ENCODE measurements at places on chromosomes 1 and 21.

DNA sequence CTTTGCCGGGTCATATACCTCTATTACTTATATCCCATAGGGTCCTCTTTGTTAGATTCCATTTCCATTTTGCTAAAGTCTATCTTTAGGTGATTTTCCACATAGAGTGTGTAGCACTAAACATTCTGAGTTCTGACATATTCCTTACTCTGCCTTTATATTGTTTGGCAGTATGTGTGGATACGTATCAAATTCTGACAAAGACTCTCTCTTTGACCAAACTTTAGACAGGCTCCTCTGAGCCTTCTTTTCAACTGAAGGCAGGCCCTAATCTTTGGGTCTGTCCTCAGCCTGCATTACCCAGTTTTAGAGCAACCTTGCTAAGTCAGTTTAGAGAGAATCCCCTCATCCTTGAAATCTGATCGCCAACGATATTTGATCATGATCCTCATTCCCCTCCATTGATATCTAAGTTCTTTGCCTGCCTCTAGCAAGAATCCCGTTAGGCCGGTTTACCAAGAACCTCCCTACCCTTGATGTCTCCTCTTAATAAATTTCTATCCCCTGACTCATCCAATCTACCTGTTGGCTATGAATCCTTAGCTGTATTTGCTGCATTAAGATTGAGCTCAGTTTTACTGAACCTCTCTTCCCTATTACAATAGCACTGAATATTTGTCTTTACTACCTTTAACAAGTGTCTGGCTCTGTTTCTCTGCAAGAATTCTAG lies 10.4 kb upstream of the PPT1 start:
- no peak for DNase-seq

DNA sequence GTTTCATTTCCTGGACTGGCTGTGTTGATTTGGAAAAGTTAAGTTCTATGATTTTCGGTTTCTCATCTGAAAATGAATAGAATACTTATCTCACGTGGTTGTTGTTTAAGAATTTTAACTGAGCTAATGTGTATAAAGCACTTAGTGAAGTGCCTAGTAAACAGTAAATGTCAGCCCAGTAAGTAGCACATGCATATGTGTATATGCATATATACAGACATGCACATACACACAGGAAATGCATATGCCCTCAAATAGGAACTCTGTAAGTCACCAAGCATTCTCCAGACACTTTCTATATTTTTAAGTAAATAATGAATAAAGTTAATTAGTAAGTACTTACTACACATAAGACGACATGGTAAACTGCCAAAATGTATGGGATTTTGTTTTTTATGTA lies 128.6 kb downstream of the CLEC20A start:
- no peak for DNase-seq

GRCh38 chr21:45456584-45457160 lies 51.7 kb downstream of the COL18A1 start:
- no peak for DNase-seq

DNA sequence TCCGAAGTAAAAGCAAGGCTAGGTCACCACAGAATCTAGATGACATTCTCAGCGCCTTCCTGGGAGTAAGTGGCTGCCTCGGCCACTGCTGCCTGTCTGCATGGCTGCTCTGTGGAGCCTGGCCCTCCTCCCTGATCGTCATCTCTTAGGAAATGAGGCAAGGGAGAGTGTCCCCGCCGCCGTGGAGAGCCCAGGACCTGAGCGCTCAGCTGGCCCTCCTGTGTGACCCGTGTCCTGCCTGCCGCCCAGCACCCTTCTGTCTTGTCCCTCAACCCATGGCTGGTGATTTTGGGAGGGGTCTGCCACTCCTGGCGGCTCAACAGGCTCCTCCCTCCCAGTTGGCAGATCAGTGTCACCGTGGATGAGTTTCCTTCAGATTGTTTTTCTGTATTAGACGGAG lies 156.4 kb upstream of the COL6A1 start:
- no peak for DNase-seq

GRCh38 chr1:201637282-201638079 lies 98.6 kb downstream of the NAV1 start:
- no peak for DNase-seq

GRCh38 chr1:101905283-101905835 lies 91.4 kb downstream of the OLFM3 start:
- DNase-seq, result no peak

- no peak for DNase-seq
Measured at GRCh38 chr1:245279346-245279745, 124.6 kb downstream of the KIF26B start.

GRCh38 chr1:41407664-41408252 lies 46.5 kb downstream of the FOXO6 start:
- DNase-seq, result no peak

DNA sequence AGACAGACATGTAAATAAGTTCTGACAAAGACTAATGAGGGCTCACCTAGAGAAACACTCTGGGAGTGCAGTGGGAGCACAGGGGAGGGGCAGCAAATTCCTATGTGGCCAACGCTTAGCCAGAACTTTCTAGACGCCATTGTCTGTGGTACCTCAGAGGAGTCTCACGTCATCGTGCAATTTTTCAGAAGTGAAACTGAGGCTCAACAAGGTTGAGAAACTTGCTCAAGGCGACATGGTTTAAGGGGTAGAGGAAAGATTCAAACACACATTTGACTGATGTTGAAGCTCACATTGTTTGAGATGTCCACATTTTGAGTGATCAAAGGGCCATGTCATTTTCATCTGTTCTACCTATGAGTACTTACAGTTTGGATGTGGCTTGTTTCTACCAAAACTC lies 152.6 kb upstream of the LMO4 start:
- DNase-seq, result no peak

DNA sequence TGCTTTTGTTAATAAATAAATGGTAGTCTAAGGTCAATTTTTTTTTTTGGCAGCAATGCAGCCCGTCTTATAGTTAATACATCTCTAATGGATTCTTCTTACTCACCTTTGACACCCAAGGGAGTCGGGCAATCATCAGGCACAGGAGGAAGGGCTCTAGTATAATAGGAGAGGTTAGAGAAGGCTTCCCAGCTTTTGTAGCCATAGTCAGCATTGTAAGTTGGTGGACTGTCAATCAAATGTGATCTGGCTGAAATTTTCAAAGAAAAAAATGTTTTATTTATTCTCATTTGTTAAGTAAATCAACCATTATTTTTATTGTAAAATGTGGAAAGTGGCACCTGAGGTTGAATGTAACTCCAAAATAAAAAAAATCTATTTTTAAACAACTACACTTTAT lies 2.1 kb downstream of the PTGS2 start:
- DNase-seq, result no peak

- DNase-seq, result no peak
Measured at GRCh38 chr1:79380078-79380477, 373.5 kb upstream of the ADGRL4 start.

- DNase-seq, result no peak
Measured at GRCh38 chr1:228218513-228219244, 10.8 kb downstream of the OBSCN start.

DNA sequence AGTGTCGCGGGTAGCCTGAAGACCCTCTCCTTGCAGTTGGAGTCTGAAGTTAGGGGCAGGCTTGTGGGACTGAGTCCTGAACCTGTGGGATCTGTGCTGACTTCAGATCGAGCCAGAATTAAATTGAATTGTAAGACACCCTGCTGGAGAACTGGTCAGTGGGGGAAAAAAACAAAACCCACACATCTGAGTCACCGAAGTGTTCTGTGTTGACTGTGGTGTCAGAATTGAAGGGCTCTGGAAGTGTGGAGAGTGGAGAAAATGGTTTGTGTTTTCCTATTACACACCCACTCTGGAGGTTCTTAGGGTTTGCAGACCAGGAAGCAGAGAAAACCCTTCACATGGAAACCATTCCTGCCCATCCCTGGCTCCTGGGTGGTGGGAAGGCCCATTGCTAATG lies 209.5 kb upstream of the GALNT2 start:
- DNase-seq, result no peak

- no peak for DNase-seq
Measured at GRCh38 chr1:198160222-198160621, 3.4 kb downstream of the NEK7 start.

DNA sequence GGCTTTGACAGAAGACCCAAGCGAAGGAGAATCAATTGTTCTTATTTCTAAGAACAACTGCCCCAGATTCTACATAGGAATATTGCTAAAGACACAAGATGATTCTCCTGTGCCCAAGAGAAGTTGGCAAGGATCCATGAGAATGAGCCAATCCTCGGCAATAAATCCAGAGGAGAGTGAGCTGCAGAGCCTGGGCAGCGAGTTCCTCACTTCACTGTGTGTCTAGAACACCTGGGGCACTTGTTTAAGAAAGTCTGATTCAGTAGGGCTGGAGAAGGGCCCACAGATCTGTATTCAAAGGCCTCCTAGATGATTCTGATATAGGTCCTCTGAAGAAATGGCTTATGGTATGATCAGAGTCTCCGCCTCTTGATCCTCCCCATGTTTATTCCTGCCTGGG lies 31.8 kb downstream of the GADD45A start:
- DNase-seq, result no peak

DNA sequence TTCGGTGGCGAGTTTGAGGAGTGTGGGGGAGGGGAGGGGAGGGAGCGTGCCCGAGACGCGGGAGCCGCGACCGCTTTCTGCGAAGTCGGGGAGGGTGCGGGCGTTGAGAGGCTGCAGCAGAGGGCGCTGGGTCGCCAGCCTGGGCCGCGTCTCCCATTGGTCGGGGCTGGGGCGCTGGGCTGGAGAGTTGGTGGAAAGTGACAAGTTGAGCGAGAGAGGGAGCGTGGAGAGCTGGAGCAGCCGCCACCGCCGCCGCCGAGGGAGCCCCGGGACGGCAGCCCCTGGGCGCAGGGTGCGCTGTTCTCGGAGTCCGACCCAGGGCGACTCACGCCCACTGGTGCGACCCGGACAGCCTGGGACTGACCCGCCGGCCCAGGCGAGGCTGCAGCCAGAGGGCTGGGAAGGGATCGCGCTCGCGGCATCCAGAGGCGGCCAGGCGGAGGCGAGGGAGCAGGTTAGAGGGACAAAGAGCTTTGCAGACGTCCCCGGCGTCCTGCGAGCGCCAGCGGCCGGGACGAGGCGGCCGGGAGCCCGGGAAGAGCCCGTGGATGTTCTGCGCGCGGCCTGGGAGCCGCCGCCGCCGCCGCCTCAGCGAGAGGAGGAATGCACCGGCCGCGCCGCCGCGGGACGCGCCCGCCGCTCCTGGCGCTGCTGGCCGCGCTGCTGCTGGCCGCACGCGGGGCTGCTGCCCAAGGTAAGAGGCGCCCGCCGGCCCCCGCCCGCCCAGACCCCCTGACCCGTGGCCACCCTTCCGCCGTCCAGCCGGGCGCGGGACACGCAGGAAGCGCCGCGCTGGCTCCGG lies at the start of gene ROR1:
Gene ROR1 (plus strand): TSS at position 203 of the 802 bp plus-strand sequence.
- no peak for DNase-seq

- peak; percentile 5 for DNase-seq
Measured at GRCh38 chr1:158819461-158820443, 11.4 kb upstream of the MNDA start.

DNA sequence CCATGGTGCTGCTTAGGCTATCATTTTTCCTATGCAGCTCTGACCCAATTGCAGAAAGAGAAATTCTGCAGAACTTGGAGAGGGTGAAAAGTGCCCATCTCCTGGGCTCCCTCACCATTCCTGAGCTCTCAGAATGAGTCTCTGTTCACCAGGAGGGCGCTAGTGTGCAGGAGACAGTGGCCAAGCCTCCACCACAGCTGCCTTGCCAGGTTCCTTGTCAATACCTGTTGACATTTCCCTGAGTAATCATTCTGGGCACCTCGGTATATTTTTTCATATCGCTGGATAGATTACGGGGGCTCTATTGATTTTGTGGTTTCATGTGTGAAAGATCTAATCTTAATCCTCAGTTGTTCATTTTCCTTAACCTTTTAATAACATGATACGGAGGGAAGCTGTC lies 13.0 kb upstream of the C8B start:
- DNase-seq, result no peak

DNA sequence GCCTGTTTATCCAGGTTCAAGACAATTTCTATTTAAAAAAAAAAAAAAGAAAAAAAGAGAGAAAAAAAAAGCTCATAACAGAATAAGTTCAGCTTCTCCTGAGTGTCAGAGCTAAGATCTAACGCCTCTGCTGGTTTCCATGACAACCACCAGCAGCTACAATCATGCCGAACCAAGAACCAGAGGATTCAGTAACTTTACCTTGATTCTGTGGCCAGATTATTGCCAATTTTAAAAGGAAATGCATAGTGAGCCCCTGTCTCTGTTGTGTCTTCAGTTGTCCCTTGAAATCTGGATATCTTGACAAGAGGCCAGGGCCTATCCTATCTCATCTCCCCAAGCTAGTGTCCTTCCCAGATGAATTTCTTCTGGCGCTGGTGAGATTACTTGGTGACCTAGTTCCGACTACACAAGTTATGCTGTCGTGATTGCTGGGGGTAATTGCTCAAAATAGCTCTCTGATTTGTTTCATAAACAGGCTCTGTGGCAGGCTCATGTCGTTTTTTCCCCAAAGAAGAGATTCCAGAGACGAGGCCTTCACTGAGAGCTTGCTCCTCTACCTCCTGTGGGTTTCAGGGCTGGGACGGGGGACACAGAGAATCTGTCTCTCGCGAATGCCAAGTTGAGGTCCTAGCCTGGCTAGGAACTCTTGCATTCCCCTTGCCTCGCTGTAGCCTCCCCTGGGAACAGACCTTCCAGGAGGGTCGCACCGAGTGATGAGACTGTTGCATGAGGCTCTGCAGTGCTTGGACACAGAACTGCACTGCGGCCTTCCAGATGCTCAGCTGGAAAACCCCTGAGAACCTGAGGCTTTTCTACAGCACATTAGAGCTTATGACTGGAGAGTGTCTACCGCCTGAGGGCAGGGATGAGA lies 32.4 kb upstream of the SCCPDH start:
- no peak for DNase-seq

- no peak for DNase-seq
Measured at GRCh38 chr1:47781171-47781959, 215.8 kb downstream of the TRABD2B start.

- DNase-seq, result no peak
Measured at GRCh38 chr1:74222701-74223100, 12.5 kb upstream of the TNNI3K start.

Data from stimulated activated CD8-positive, alpha-beta memory T cell treated with anti-CD3 and anti-CD28 coated beads, Interleukin-12 subunit alpha, Interleukin-12 subunit beta, amount 100 ng/mL, for 1 hour (primary cell).